ENCODE measurements at places on chromosomes 13 and 19.

DNA sequence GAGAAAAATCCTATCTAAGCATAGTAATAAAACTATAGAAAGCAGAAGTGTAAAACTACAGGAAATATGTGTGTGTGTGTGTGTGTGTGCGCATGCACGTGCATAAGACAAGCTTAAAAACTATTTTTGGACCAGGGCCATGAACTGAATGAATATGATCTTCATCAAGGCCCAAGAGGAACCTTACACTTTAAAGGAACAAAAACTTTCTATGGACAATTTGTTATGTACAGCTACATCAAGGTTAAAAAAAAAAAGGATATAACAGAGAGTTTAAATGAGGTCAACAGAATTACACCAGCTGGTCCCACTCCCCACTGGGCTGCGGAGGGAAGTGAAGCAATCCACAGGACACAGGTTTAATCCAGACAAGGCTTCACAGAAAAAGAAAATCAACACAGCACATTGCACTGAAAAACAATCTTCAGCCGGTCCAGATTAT is 151.1 kb downstream of the LHFPL6 start:
- peak; percentile 78 for DNase-seq

DNA sequence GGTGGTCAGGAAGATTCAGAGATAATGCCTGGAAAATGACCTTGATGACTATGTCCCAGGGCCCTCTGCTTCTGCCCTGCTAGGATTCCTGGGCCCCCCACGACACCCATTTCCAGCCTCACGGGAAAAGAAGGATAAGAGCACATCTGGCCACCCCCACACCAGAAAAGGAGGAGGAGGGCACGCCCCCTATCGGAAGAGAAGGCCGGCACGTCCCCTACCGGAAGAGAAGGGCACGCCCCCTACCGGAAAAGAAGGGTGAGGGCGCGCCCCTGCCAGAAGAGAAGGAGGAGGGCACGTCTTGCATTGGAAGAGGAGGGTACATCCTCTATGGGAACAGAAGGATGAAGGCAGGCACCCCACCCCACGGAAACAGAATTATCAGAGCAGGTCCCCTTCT is 84.3 kb downstream of the IER2 start:
- peak; percentile 12 for DNase-seq

DNA sequence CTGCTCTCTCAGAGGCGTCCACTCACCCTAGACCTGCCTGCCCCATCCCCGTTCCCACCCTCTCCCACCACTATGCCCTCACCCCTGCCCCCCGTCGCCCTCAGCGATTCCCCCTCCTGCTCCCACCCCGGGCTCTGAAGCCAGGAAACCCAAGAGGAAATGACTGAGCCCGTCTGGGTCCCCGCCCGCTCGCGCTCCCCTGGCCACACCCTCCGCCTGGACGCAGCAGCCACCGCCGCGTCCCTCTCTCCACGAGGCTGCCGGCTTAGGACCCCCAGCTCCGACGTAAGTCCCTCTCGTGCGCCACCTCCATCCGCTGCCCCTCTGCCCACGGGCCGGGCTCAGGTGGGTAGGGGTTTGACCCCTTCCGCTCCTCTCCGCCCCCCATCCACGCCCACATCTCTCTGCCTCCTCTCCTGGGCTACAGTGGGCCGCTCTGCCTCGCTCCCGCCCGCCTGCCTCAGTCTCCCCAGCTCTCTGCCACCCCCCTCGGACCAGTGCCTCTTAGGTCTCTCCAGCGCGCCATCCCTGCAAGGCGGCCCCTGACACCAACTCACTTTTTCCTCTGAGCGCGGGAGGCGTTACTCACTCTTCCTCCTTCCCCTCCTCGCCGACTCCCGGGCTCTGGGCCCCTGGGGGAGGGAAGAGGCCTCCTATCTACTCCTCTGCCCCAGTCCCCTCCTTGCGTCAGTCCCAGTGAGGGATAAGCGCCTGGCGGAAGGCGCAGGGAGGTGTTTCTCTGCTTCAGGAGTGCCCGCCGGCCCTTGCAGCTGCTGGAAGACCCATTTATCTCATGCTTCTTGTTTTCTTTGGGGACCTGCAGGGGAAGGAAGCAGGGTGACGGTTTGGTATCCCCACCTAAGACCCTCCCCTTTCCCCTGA is at the start of gene FXYD5:
Gene FXYD5, plus strand, starts transcription at position 211 of the 882 bp plus-strand sequence. CDS start 816 bp downstream, outside the sequence.
- DNase-seq, result peak; percentile 45

- DNase-seq, result no peak
Observed at GRCh38 chr19:35083691-35084508, 31.7 kb upstream of the FXYD3 start.

DNA sequence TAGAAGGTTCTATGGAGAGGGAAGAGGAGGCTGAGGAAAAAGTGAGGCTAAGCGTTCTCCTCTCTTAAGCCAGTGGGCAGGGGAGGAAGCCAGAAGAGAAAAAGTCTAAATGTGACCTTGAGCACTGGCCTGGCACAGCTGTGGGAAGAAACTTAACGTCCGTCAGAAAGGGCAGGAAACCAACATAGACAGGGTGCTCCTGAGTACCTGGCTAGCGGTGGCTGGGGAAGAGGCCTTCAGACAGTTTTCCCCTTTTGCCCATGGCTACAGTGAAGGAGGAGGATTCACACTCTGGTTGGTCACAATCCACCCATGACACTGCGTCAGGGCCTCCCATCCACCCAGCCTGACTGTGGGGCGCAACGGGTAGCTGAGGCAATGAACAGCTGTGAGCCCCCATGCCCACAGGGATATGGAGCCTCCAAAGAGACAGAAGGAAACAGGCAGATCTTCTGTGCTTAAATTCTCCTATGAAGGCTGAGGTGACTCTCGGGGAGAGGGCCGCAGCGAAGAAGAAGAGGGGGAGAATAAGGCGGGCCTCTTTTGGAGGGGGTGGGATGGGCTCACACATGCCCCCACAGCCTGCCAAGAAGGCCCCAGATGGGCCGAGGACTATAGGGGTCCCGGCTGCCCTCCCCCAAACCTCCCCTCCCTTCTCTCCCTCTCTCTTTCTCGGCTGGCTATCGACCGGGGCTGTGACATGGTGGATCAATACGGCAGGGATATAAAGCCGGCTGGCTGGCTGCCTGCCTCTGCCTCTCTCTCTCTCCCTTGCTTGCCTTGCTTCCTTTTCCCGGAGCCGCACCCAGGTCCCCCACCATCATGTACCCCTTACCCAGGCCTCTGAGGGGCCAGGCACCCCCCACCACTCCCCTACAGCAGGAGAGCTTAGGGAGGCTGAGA is 19.8 kb upstream of the POU2F2 start:
- no peak for DNase-seq

- DNase-seq, result no peak
Observed at GRCh38 chr19:5292453-5292821, 48.2 kb downstream of the PTPRS start.

DNA sequence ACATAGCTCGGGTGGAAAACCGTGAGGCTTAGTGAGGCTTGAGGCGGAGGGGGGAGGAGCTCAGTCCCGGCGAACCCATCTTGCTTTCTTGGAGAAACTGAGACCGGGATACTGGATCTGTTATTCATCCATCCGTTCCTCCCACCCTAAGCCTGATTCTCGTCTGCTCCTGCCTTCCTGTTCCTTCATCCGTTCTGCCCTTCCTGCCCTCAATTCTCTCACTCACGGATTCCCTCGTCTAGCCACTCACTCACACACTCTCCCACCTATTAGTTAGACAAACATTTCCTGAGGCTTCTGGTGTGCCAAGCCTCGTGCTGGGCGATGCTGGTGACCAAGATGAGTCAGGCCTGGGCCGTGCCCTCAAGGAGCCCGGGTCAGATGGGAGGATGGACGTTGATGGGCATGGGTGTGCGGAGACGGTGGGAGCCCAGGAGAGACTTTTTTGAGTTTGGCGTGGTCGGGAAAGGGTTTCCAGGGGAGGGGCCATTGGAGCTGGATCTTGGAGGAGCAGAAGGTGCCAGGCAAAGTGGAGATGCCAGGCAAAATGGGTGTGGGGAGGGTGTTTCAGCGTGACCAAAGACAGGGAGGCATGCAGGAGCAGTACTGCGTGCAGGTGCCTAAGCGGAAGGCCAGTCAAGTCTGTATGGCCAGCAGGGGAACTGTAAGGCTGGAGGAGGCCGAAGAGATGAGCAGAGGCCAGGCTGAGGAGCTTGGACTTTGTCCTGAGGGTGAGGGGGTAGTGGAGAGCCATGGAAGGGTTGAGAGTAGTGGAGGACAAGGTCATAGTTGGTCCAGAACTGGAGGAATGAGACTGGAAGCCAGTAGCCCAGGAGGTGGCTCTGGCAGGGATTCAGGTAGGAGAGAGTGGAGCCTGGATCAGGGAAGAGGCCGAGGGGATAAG is 7.4 kb upstream of the CNFN start:
- DNase-seq, result no peak

DNA sequence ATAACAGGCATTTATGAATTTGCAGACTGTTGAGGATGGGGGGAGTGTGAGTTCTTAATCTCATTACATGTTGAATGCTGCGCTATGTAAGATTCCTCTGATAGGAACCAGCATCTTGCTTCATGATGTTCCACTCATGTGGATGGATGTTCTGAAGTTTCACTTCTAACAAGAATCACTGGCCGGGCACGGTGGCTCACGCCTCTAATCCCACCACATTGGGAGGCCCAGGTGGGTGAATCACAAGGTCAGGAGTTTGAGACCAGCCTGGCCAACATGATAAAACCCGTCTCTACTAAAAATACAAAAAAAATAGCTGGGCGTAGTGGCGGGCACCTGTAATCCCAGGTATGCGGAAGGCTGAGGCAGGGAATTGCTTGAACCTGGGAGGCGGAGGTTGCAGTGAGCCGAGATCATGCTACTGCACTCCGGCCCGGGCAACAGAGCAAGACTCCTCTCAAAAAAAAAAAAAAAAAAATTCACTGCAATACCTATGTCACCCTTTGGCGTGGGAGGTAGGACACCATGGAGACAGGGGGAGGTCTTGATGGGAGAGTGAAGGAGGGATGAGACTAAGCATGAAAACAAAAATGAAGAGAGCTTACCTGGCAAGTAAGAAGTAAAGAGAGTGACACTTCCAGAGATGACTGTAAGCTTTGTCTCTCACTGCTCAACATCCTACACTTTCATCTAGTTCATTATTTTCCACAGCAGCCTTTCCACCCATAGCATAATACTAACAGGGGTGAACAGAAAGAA is 133.0 kb downstream of the DCT start:
- DNase-seq, result no peak

GRCh38 chr19:49160450-49161189 is 3.0 kb downstream of the TRPM4 start:
- DNase-seq, result no peak

DNA sequence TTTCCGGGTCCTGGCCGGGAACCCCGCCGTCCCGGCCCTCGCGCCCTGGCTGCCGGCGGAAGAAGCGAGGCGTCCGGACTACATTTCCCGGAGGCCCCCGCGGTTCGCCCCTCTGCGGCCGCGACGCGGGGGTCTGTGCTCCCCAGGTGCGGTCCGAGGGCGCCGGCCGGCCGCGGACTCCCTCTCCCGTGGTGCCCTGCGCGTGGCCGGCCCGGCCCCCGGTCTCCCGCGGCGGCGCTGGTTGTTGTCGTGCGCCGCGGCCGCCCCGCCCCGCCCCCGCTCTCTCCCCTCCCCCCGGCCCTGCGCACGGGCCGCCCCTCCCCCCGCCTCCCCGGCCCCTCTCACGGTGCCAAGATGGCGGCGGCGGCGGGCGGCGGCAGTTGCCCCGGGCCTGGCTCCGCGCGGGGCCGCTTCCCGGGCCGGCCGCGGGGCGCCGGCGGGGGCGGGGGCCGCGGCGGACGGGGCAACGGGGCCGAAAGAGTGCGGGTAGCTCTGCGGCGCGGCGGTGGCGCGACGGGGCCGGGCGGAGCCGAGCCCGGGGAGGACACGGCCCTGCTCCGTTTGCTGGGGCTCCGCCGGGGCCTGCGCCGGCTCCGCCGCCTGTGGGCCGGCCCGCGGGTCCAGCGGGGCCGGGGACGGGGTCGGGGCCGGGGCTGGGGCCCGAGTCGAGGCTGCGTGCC is at the start of gene KMT2B:
Gene KMT2B, plus strand, starts transcription at position 339 of the 680 bp plus-strand sequence. Its CDS starts 16 bp downstream, at position 355.
- DNase-seq, result no peak

GRCh38 chr19:17944301-17944700 is 11.5 kb downstream of the CCDC124 start:
- no peak for DNase-seq

DNA sequence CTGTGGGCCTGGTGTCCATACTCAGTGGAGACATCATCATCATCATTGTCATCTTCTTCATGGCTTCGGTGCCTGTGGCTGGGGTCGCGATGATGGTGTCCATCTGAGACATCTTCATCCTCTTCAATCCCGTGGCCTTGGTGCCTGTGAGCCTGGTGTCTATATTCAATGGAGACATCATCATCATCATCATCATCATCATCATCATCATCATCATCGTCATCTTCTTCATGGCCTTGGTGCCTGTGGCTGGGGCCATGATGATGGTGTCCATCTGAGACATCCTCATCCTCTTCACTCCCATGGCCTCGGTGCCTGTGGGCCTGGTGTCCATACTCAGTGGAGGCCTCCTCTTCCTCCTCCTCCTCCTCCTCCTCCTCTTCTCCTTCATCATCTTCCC is 917 bp downstream of the HRC start:
- no peak for DNase-seq

- no peak for DNase-seq
Observed at GRCh38 chr13:98189841-98190505, 12.9 kb upstream of the RNF113B start.

- no peak for DNase-seq
Observed at GRCh38 chr13:114151565-114152284, 19.3 kb upstream of the RASA3 start.

DNA sequence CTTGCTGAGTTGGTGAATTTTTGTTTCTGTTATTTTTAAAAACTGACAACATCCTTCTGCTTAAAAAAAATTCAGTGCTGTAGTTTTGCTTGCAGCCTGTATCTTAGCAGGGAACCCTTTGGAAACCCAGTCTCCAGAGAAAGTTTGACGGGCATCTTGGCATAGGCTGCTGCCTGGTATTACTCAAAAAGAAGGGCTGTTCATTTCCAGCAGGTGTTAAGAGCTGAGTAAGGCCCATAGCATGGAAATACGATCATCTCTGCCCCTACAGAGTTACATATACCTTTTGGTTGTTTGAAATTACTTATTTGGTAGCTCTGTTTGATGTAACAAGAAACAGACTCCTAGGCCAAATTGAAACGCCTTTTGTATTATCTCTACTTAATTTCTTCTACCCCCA is 41.5 kb downstream of the URI1 start:
- no peak for DNase-seq

- DNase-seq, result no peak
Observed at GRCh38 chr13:63085851-63086250, 1670.2 kb upstream of the PCDH20 start.

DNA sequence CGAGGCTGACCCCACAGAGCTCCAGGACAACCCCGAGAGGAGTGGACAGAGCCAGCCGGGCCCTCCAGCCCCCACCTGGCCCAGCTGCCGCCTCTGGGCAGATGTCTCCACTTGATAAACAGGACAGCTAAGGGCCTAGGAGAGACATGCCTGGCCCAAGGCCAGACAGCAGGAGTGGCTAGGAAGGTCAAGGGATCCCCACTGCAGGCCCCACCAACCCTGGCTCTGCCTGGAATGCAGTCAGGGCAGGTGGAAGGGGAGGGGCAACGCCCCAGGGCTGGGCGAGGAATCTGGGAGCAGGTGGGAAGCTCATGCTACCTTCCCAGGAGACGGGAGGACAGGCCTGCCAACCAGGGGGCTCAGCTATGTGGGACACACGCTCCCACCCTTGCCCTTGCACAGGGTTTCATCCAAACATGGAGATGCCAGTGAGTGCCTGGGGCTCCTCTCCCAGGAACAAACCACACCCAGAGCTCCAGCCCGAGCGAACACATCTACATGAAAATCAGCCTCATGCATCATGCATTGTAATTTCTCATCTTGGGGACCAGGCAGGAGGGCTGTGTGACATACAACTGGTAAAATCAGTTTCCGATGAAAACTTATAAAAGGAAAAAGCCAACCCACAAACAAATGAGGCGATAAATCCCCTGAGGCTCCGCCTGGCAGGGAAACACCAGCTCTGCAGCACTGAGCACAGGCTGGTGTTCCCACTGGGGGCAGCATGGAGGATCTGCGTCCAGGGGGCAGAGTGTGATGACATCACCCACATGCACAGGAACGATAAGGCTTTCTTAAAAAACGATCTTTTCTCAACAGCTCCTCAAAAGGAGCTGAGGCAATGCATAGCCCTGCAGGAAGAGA is 25.0 kb downstream of the SH3GL1 start:
- no peak for DNase-seq
